ENCODE measurements at places on chromosomes 3 and 15. TPM values are rescaled to one million over a fixed set of nuclear protein-coding genes. Genes with fewer than 3 reads are reported as not detected.

GRCh38 chr3:138202945-138203701 is 16.0 kb downstream of the ARMC8 start:
- no peaks in the 10 kb centered on the region for H3K27me3 ChIP-seq
- no peak for DNase-seq
- no peak overlapping the region for H3K4me3 ChIP-seq
- H3K27ac ChIP-seq = no peak overlapping the region
- peaks cover 6% of the 10 kb centered on the region for H3K4me1 ChIP-seq
- peaks cover 5% of the 10 kb centered on the region for H3K36me3 ChIP-seq

- no peak overlapping the region for H3K27ac ChIP-seq
- peaks cover 57% of the 10 kb centered on the region for H3K27me3 ChIP-seq
- no peak overlapping the region for H3K4me3 ChIP-seq
- DNase-seq = no peak
Observed at GRCh38 chr3:116442331-116443021, 2.8 kb downstream of the LSAMP start.

- no peak for DNase-seq
- H3K36me3 ChIP-seq = no peaks in the 10 kb centered on the region
- peaks cover 23% of the 10 kb centered on the region for H3K27me3 ChIP-seq
- H3K27ac ChIP-seq = no peak overlapping the region
Observed at GRCh38 chr15:29126821-29127461, 142.7 kb downstream of the NSMCE3 start.

- H3K4me3 ChIP-seq = no peak overlapping the region
- H3K27ac ChIP-seq = peak overlapping the region; percentile 1
- peak; percentile 38 for DNase-seq
- H3K27me3 ChIP-seq = no peaks in the 10 kb centered on the region
- no peaks in the 10 kb centered on the region for H3K36me3 ChIP-seq
- H3K4me1 ChIP-seq = peaks cover 15% of the 10 kb centered on the region
Observed at GRCh38 chr3:178562143-178562946, 26.1 kb downstream of the KCNMB2 start.

DNA sequence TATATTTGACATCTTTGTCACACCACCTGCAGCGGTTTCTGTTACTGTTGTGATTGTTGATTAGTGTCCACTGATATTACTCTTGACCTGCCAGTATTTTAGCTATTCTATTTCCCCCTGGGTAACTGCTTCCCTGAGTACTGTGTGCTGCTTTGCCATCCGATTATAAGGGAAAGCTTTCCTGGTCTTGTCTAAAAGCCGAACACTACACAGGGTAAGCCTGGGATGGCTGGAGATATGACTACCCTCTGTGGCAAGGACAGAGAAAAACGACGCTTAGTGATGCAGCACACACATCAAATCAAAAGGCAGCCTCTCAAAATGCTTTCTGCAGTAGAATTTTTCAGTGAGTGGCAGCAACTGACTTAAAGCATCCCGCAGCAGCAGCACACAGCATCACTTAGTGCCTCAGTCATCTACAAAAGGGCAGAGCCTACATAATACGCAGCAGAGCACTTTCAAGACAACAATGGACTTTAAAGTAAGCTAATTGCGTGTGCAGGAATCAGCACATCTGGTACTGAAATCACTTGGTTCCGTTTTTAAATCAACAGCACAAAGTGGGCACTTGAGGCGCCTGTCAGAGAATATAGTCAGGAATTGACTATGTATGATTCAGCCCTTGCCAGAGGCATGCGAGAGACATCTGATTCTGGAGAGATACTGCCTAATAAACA is 656.3 kb upstream of the TGFBR2 start:
- no peaks in the 10 kb centered on the region for H3K27me3 ChIP-seq
- H3K4me1 ChIP-seq = no peaks in the 10 kb centered on the region
- DNase-seq = no peak
- no peak overlapping the region for H3K27ac ChIP-seq

RGMA gene
- total RNA-seq = 0.51 TPM

PPP2R3A gene
- 7.1 TPM for total RNA-seq

- H3K4me3 ChIP-seq = no peak overlapping the region
- DNase-seq = no peak
- H3K36me3 ChIP-seq = peaks cover 54% of the 10 kb centered on the region
- H3K27ac ChIP-seq = no peak overlapping the region
Observed at GRCh38 chr15:85525755-85526154, 145.4 kb downstream of the AKAP13 start.

DNA sequence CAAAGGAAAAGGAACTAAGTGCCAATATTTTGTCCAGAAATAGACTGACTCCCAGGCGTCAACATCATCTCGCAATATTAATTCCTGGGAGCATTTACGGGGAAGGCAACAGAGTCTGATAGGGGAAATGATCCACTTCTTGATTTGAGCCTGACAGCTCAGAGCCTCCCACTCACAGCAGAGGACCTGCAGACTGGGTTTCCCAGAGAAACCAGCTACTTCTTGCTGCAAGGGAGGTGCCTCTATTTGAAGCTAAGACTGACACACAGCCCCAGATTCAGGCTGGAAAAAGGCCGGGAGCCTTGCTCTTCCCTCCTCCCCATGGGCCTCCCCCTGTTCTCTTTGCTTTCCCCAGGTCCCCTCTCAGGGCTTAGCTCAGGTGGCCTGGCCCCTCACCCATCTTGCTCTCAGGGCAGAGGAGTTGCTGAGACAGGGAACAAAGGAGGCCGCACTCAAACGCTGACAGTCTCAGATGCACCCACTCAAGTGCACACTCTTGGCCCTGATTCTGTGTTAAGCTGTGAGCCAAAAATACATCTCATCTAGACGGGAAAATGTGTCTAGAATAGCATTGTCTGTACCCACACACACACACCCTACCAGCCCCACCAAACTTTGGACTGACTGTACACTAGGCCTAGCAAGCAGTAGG is 49.8 kb upstream of the DCLK3 start:
- H3K4me1 ChIP-seq = peaks cover 11% of the 10 kb centered on the region
- no peak overlapping the region for H3K4me3 ChIP-seq
- H3K27me3 ChIP-seq = no peaks in the 10 kb centered on the region

GRCh38 chr3:46714728-46715506 is 2.8 kb downstream of the PRSS50 start:
- H3K4me1 ChIP-seq = no peaks in the 10 kb centered on the region
- peaks cover 13% of the 10 kb centered on the region for H3K27me3 ChIP-seq
- no peak overlapping the region for H3K4me3 ChIP-seq
- no peak for DNase-seq
- H3K36me3 ChIP-seq = no peaks in the 10 kb centered on the region

DNA sequence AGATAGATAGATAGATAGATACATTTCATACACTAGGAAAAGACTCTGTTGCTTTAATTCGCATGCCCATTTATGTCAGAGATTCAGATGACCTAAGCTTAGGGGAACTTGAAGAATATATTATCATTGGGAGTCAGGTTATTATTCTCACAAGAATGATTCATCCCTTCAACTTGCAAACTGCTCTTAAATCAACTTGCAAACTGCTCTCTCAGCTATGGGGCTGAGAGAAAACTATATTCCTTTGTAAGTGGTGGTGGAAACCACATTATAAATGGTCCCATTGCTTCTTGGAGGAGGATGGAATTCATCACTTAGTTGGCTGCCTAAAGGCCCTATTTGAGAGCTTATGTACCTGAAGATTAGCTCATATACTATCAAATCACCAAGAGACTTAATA is 160.9 kb upstream of the STAC start:
- no peak for DNase-seq
- H3K4me3 ChIP-seq = no peak overlapping the region
- peaks cover 5% of the 10 kb centered on the region for H3K36me3 ChIP-seq
- H3K27ac ChIP-seq = no peak overlapping the region
- no peaks in the 10 kb centered on the region for H3K4me1 ChIP-seq

GRCh38 chr3:1288805-1289494 is 196.1 kb downstream of the CNTN6 start:
- no peak for DNase-seq
- no peaks in the 10 kb centered on the region for H3K27me3 ChIP-seq
- no peaks in the 10 kb centered on the region for H3K4me1 ChIP-seq

GRCh38 chr3:55175423-55175822 is 247.6 kb upstream of the LRTM1 start:
- H3K4me3 ChIP-seq = no peak overlapping the region
- DNase-seq = no peak

DNA sequence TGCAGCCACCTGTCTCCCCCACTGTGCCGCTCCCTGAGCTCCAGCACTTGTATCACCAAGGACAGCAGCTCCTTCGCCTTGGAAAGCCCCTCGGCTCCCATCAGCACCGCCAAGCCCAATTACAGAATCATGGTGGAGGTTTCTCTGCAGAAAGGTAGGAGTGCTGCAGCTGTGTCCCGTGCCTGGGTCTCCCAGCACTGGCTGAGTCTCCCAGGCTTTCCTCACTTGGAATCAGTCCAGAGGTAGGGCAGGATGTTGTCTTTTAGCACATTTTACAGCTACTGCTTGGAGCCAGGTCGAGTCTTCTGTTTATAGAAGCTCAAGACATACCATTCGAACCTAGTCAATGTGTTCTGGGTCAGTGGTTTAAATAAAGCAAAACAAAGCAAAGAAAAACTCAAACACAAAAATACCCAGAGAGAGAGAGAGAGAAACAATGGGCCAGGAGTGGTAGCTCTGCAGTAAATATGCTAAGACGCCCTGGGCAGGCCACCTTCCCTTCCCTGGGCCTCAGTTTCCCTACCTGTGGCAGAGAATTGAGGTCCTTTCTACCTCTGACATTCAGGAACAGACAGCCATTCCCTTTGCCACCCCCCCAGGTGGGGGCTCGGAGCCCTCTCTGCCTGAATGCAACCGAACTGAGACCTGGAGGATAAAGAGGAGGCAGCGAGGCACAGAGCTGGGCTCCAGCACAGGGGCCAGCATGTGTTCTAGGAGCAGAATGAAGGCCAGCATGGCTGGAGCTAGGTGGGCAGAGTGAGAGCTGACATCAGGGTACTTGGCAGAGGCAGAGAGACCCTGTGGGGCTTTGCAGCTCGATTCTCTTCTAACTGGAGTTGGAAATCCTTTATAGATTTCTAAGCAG is 44.1 kb downstream of the STARD5 start:
- H3K36me3 ChIP-seq = no peaks in the 10 kb centered on the region
- no peak overlapping the region for H3K4me3 ChIP-seq
- peaks cover 32% of the 10 kb centered on the region for H3K4me1 ChIP-seq

ZIC1 gene
- total RNA-seq = not detected

- peaks cover 9% of the 10 kb centered on the region for H3K4me1 ChIP-seq
- no peaks in the 10 kb centered on the region for H3K27me3 ChIP-seq
- DNase-seq = peak; percentile 56
- H3K36me3 ChIP-seq = peaks cover 6% of the 10 kb centered on the region
- no peak overlapping the region for H3K27ac ChIP-seq
Observed at GRCh38 chr3:189629803-189630455, 1.3 kb upstream of the TP63 start.

ISG20 gene
- 20.0 TPM for total RNA-seq

DNA sequence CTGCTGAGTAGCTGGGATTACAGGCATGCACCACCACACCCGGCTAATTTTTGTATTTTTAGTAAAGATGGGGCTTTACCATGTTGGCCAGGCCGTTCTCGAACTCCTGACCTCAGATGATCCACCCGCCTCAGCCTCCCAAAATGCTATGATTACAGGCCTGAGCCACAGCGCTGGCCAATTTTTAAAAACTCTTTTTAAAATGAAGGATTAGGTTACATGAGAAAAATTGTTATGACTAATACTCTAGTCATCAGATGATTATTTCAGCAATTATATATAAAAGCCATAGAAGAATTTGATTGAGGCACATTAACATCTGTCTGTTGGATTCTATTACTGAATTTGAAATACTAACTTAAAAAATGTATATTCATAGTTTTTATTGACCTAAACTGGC is 134.1 kb upstream of the MNS1 start:
- H3K4me1 ChIP-seq = no peaks in the 10 kb centered on the region
- DNase-seq = peak; percentile 50
- no peaks in the 10 kb centered on the region for H3K27me3 ChIP-seq
- no peak overlapping the region for H3K4me3 ChIP-seq
- H3K27ac ChIP-seq = no peak overlapping the region

GPR27 gene
- total RNA-seq = 6.3 TPM

GRCh38 chr15:60781211-60781713 is 302.3 kb upstream of the ICE2 start:
- no peaks in the 10 kb centered on the region for H3K36me3 ChIP-seq
- H3K4me1 ChIP-seq = no peaks in the 10 kb centered on the region
- H3K4me3 ChIP-seq = no peak overlapping the region

QTRT2 gene
- total RNA-seq = 43.6 TPM

DNA sequence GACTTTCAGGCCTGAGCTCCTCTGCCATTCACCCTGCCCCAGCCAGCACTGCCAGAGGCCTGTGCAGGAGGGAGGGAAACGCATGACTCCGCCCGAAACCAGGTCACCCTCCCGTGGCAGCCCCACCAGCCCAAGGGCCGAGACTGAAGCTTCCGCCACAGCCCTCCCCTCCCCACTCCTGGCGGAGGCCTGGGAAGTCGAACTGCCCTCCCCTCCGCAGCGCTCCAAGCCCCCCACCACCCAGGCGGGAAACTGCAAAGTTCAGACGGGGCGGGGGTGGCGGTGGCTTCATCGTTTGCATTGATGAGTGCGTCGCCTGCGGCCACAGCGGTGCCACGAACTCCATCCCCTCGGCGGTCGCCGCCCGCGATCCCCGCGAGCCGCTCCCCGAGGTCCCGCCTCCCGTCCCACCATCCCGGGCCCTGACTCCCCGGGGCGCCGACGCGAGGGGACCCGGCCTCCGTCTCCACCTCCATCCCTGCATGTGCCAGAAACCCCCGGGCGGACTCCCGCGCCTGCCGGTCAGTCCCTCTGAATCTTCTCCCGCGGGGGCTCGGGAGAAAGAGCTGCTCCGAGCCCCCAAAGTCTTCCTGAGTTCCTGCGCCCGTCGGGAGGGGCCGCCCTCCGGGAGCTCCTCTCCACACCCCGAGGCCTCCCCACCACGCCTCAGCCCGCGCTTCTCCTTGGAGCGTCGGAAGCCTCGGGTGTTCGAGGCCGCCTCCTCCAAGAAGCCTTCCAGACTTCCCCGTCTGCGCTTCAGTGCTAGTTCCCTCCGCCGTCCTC is 698 bp downstream of the MELTF start:
- H3K36me3 ChIP-seq = peaks cover 4% of the 10 kb centered on the region
- H3K4me3 ChIP-seq = peak overlapping the region; percentile 75
- H3K27me3 ChIP-seq = no peaks in the 10 kb centered on the region
- H3K27ac ChIP-seq = no peak overlapping the region
- peak; percentile 34 for DNase-seq

DNA sequence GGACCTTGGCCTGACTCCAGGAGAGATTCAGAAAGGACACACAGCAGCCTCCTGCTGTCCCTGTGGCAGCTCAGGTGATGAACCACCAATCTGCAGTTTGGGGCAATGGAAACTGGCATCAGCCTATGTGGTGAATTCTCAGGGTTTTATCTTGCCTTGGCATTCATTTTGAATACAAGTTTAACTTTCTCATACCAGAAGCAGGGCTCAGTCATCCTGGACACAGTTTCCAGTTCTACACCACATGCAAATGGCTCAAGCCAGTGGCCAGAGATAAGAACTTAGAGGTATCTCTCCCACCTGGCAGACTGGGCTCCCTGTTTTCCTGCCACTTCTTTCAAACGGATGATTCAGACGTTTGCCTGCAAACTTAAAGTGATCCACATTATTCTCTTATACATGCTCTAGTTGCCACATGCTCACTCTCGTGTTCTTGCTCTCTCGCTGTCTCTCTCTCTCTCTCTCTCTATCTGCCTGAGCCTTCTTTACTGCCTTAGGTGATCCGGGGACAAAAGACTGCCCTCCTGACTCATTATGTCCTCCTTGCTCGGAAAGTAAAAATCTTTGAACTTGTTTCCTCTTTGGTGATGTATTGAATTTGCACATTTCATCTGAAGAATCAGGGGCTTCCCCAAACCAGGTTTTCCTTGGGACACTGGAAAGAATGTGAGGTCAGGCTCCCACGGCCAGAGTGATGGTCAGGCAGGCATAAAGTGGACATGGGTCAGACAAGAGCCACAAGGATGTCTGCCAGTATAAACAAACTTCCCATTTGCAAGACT is 99.6 kb upstream of the STT3B start:
- no peak overlapping the region for H3K27ac ChIP-seq
- H3K36me3 ChIP-seq = no peaks in the 10 kb centered on the region
- peaks cover 6% of the 10 kb centered on the region for H3K4me1 ChIP-seq
- H3K4me3 ChIP-seq = no peak overlapping the region

STRIT1 gene
- total RNA-seq = not detected

Measured in MCF 10A (cell line).